ENCODE measurements at places on chromosomes 13 and 19.

GRCh38 chr13:51663973-51664957 lies 80.0 kb downstream of the WDFY2 start:
- no peak for DNase-seq

DNA sequence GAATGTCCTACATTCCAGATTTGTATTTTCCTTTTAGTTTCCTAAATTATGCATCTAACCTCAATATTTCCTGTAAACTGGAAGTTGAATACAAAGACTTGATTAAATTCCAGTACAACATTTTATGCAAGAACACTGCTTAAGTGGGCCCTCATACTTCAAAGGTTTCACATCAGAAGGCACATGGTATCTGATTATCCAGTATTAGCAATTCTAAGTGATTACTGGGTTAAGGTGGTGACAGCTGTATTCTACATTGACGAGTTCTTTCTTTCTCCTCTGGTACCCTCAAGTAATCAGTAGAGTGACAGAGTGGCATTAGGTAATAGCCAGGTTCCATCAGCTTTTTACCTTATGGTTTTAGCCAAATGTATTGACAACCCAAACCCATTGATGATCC lies 18.3 kb downstream of the BIVM start:
- DNase-seq: no peak

- DNase-seq: no peak
Observed at GRCh38 chr19:50478901-50479715, 2.5 kb upstream of the GARIN5A start.

- no peak for DNase-seq
Observed at GRCh38 chr19:37074819-37075362, 3.3 kb upstream of the ZNF420 start.

DNA sequence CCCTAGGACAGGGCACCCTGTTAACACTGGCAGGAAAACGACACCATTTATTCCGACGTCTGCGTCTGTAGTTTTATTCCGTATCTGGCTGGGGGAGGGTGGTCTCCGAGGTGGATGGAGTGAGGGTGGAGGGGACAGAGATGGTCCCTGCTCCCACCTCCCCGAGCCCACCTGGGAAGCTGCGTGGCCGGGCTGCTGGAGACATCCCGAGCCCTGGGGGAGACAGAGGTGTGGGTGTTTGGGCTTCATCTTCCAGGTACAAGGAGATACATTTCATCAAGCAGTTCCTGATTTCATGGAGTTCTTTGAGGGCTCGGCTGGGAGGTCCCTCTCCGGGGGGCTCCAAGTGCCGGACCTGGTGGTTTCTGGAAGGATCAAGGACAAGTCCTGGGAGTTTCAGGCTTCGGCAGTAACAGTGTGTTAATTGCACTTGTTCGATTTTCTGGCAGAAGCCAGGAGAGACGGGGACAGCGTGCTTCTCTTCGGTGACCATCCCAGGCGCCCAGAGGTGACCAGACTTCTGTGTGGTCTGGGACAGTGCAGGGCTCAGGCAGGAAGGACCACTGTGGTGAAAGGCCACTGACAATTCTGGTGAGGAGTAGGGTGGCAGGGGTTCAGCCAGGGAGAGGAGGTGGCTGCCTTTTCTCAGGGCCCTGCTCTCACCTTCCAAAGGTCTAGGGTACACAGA lies 20.1 kb upstream of the MKNK2 start:
- no peak for DNase-seq
